Large intestine (tissue), 12 donors: ENCODE measurements at places on chromosomes 3 and 15. TPM values are rescaled to one million over a fixed set of nuclear protein-coding genes. Genes with fewer than 3 reads are reported as not detected.

DNA sequence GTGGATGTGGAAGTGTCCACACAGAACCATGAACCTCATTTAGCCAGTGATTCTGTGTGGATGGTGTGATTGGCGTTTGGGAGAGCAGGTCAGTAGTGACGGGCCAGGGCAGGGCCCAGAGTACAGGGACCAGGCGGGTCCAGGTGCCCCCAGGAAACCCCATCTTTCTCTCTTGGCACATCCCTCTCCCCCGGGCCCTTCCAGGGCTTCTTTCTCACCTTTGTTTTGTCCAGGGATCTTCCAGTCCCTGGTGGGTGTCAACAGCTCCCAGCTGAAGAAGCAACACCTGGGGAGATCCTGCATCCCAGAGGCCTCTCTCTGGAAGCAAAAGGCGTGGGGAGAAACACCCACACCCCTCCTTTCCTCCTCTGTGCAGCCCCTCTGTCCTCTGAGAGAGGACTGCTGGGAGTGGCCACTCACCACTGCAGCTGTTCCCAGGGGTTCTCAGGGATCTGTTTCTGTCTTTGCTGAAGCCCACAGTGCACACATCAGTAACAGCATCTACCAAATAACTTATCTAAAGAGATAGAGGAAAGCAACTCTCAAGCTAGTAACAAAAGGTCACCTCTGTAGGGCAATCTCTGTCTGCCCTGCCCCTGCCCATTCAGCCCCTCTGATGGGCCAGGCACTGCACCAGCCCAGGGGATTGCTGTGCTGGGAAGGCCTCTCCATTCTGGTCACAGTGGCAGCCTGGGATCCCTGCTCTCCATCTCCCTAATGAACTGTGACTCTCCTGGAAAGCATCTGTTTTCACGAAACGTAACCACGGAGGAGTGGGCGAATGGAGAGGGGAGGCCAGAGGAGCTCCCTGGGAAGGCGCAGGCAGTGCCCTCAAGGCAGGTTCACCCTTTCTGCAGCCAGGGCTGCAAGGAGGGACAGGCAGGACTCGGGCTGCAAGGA lies 98.3 kb upstream of the ALDH1A3 start:
- no peak for DNase-seq
- no peaks in the 10 kb centered on the region for H3K36me3 ChIP-seq
- H3K4me1 ChIP-seq = no peaks in the 10 kb centered on the region
- H3K4me3 ChIP-seq = no peak overlapping the region

DNA sequence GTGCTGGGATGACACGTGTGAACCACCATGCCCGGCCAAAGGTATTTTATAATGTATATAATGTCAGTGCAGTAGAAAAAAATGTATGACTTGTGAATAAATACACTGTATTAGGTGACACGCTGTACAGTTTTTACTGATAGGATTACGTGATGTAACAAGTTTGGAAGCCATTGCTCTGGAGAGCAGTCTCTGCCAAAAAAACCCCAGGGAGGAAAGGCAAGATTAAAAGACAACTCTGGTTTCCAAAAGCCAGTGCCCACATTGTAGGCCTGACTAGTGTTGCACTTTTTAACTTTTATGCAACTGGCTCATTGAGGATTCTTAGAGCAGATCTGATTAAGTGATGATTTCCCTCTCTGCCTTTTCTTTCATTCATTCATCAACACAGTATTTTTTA lies 62.0 kb upstream of the SLC2A2 start:
- no peaks in the 10 kb centered on the region for H3K27me3 ChIP-seq
- H3K36me3 ChIP-seq = peaks cover 14% of the 10 kb centered on the region
- H3K27ac ChIP-seq = no peak overlapping the region
- H3K4me3 ChIP-seq = no peak overlapping the region
- DNase-seq = no peak

DNA sequence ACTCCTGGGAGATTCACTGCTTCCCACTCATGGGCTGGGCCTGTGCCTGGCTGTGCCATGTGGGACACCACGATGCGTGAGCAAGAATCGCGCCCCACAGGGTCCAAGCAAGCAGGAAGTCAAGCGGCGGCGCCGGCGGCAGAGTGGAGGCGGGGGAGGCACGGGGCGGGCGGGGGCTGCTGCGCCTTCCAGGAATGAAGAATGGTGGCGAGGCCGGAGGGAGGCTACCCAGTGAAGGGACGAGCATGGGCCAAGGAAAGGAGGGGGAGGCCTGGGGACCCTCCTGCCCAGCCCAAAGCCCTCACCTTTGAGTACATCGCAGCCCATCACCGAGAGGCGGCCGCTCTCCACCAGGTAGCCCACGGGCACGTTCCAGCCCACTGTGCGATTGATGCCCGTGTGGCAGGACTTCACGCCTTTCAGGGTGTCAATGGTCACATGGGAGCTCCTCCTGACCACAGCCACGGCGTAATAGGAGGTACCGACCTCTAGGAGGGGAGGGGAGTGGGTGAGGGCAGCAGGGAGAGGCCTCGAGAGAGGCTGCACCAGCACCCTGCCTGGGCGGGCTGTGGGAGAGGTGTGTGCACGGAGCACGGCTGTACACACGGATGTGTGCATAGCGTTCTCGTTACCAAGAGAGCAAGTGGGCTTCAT lies 5.5 kb downstream of the MELTF start:
- no peak overlapping the region for H3K27ac ChIP-seq
- peaks cover 53% of the 10 kb centered on the region for H3K36me3 ChIP-seq
- no peaks in the 10 kb centered on the region for H3K27me3 ChIP-seq
- no peak for DNase-seq
- no peak overlapping the region for H3K4me3 ChIP-seq

LTK gene
- polyA plus RNA-seq = 14.7 TPM

DNA sequence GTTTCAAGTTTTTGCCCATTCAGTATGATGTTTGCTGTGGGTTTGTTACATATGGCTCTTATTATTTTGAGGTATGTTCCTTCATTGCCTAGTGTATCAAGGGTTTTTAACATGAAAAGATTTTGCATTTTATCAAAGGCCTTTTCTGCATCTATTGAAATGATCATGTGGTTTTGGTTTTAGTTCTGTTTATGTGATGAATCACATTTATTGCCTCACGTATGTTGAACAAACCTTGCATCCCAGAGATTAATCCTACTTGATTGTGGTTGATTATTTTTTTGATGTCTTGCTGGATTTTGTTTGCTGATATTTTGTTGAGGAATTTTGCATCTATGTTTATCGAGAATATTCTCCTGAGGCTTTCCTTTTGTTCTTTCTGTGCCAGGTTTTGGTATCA lies 39.4 kb downstream of the TMCO5A start:
- no peak overlapping the region for H3K4me3 ChIP-seq
- no peaks in the 10 kb centered on the region for H3K4me1 ChIP-seq
- no peaks in the 10 kb centered on the region for H3K36me3 ChIP-seq
- DNase-seq = no peak
- H3K27ac ChIP-seq = no peak overlapping the region
